PC-3 (cell line): ENCODE measurements at places on chromosomes 3 and 15. TPM values are rescaled to one million over a fixed set of nuclear protein-coding genes. Genes with fewer than 3 reads are reported as not detected.
A peak's percentile ranks its signal among the peaks of the same experiment; 100 is the strongest.

GRCh38 chr3:97938444-97938843, 33.8 kb downstream of the RIOX2 start:
- no peak overlapping the region for H3K4me3 ChIP-seq
- H3K27me3 ChIP-seq, result no peaks in the 10 kb centered on the region
- H3K36me3 ChIP-seq, result peaks cover 24% of the 10 kb centered on the region; the same call in 1 of the 2 replicates
- no peak for DNase-seq

- no peaks in the 10 kb centered on the region for H3K27me3 ChIP-seq
- peaks cover 5% of the 10 kb centered on the region for H3K4me1 ChIP-seq
- peak; percentile 66 for DNase-seq
- no peaks in the 10 kb centered on the region for H3K36me3 ChIP-seq
These were observed at the start of gene PLSCR4 for GRCh38 chr3:146250449-146251382. PLSCR4 (minus strand) TSS chr3:146251105; CDS start chr3:146222071, 29,034 bp downstream.

GRCh38 chr3:138442433-138442832, 8.0 kb downstream of the ESYT3 start:
- no peak overlapping the region for H3K4me3 ChIP-seq
- no peaks in the 10 kb centered on the region for H3K36me3 ChIP-seq
- no peaks in the 10 kb centered on the region for H3K27me3 ChIP-seq
- DNase-seq, result peak; percentile 67
- H3K4me1 ChIP-seq, result peaks cover 10% of the 10 kb centered on the region
- no peak overlapping the region for H3K27ac ChIP-seq

GRCh38 chr3:126971891-126972351, 11.0 kb upstream of the PLXNA1 start:
- H3K4me1 ChIP-seq, result no peaks in the 10 kb centered on the region
- no peak overlapping the region for H3K27ac ChIP-seq
- no peak for DNase-seq

Gene SYNM
- total RNA-seq, result 9.9 and 15.6 TPM in 2 replicates
